ENCODE measurements at places on chromosomes 4 and X.

GRCh38 chr4:15147714-15148113 lies 145.4 kb downstream of the CPEB2 start:
- no peak for DNase-seq

DNA sequence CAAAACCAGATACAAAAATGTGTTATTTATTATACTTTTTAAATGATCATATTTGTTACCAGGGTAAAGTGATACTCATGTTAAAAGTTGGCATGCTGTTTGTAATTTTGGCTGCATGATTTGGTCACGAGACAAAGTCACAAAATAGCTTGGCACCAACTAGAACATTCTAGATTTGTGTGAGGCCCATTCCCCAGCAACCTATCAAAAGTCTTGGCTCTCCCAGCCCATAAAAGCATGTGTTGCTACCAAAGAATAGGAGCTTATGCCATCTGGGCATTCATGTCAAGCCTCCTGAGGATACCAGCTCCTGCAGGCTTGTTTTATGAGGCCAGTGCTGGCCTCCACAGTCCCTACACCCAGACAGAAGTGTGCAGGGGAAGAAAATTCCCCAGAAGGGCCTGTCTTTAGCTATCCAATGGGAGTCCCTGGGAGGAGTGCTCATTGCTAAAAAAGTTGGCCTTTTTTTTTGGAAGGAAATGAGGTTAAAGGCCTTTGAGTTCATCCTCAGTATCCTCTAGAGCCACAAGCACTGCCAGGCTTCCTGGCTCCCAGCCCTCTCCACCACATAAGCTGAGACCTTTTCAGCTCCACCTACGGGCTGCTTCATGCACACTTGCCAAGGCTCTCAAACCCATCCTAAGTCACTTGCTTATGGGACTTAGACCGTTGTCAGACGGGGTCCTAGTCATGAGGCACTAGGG lies 211.9 kb upstream of the EOLA2 start:
- no peak for DNase-seq

- no peak for DNase-seq
These were observed 552.7 kb downstream of the RAPGEF2 start for GRCh38 chr4:159655547-159655946.

- no peak for DNase-seq
These were observed 15.9 kb downstream of the TMEM192 start for GRCh38 chr4:165096776-165097175.

- DNase-seq, result no peak
These were observed 26.0 kb downstream of the NLGN3 start for GRCh38 chrX:71170660-71171059.

DNA sequence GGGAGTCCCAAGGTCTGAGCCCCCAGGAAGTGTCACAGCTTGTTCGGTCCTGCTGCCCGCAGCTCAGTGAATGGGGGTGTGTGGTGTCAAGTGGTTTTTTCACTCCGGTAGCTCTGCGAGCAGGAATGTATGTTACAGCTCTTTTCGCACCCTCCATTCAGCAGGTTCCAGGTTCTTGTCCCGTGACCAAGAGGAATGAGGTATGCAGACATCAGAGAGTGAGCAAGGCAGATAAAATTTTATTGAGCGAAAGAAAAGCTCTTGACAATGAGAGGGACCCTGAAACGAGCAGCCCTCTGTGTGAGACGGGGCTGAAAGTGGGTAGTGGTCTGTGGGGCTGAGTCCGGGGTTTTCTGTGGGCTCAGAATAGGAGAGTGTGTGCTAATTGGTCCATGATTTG lies 31.5 kb downstream of the UCHL1 start:
- no peak for DNase-seq

GRCh38 chr4:149370785-149371420 lies 444.7 kb downstream of the IQCM start:
- DNase-seq, result peak; percentile 2

DNA sequence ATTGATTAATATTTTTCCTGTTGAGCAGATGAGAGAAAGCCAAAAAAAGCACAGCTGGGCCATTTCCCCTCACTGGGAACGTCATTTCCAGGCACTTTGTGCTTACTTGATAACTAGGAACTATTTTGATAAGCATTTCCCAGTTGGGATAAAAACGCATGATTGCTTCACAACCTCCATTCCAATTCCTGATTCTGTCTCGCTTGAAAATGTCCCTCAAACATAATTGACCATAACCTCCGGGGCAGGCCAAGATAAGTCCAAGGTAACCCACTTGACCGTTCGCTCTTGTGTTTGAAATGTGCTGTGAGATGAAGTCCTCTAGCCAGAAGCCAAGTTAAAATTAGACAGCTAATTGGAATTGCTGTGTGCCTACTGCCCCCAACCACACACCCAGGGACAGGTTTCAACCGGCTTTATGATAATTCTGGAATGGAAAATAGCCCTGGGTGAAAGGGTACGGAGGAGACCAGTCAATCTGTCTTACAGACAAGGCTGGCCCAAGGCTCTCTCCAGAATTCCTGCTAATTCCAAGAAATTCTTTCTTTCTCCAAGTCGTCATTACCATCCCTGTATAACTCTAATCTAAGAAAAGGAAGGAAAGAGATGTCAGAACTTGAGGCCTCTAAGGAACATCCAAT lies 137.1 kb downstream of the MID1 start:
- no peak for DNase-seq

- DNase-seq, result no peak
These were observed 48.5 kb upstream of the HDAC8 start for GRCh38 chrX:72621163-72621562.

DNA sequence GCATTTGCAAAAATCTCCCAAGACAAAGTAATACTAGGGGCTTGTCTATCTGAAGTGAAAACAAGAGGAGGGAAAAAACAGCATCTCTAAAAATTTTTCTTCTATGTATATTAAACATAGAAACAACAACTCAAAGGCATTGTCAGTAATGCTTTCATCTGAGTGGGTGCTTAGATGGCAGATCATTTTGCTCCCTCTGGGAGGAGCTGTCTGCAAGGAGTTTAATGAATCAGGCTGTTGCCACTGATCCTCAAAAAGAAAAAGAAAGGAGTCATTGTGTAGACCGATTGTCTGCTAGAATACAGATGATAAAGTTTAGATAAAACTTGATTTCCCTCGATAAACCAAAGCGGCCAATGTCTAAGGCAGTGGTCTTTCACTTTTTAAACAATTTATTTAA lies 49.7 kb upstream of the KLHL8 start:
- no peak for DNase-seq

- DNase-seq, result no peak
These were observed 277.1 kb downstream of the ADGRA3 start for GRCh38 chr4:22238742-22239141.

- DNase-seq, result no peak
These were observed 29.8 kb upstream of the ESX1 start for GRCh38 chrX:104284507-104284906.

DNA sequence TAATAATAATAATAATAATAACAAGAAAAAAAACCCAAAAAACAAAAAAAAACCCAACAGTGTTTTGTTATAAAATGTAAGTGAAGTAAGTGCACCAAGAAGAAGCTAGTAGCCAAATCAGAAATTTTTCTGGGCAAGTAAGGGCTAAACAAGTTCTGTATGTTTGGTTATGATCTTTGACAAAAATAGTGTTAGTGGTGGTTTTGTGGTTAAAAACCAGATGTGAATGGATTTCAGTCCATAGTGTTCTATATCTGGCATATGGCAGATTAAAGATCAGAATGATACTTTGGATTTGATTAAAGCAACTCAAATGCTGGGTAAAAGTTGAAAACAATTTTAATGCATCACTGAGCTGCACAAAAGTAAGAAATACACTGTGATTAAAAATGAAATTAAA lies 116.5 kb upstream of the NDST4 start:
- DNase-seq, result no peak

DNA sequence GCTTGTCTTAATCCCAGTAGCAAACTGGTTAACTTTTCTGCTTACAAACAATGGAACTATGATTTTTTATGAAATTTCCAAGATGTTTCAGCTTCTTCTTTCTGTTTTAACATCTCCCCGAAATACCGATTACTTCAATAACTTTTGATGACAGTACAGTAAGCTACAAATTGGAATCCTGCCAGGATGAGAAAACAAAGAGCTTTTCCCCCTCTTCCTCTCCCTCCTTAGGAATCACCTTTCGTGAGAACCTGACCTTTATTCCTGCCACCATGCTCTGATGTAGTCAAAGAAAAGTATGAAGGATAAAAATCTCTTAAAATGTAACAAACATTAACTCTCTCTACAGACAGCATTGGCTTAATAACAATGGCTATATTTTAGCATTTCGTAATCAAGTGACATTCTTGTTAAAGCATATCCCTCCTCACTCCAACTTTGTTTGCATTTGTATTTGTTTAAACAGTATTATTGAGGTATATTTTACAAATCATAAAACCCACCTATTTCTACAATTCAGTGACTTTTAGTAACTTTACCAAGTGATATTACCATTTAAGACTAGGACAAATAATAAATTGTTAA lies 148.7 kb upstream of the NAP1L5 start:
- no peak for DNase-seq

DNA sequence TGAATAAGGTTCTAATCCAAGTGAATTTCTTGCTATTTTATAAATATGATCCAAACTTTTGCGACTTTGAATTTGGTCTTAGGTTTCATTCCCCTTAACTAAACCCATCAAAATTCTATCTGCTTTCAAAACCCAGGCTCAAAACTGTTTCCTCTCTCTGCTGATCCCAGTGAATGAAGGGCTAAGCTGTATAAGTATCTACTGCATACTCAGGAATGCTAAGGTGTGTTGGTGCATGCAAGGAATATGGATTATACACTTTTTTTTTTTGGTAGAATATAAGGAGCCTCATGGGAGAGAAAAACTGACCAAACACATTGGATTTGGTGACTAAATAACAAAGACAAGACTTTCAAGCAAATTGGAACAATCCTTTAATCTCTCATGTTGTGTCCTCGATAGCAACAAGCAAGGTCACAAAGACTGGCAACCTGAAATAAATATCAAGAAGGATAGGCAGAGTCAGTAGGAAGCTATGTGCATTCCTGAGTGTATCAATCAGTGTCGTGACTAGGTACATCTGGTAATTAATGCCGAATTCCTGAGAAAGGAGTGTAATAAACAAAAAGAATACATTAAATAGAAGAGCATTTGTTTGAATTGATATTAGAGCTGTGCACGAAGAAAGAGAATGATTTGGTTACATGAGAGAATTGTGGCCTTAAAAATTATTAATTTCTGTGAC lies 74.3 kb upstream of the KCTD8 start:
- no peak for DNase-seq

DNA sequence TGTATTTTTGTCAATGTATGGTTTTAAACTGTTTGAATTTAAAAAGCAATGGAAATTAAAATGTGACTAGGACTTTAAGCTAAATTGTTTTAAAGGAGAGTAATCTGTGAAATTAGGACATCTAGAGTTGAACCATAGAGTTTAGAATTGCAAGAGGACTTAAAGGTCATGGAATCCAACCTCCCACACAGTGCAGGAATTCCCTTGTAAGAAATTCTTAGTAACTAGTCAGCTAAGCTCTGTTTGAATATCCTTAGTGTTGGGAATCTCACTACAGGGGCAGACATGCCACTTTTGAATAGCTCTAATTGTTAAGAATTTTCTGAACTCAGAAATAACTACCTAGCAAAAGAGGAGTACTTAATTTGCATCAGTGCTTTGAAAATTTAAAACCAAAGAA lies 292.9 kb downstream of the IL1RAPL1 start:
- no peak for DNase-seq

DNA sequence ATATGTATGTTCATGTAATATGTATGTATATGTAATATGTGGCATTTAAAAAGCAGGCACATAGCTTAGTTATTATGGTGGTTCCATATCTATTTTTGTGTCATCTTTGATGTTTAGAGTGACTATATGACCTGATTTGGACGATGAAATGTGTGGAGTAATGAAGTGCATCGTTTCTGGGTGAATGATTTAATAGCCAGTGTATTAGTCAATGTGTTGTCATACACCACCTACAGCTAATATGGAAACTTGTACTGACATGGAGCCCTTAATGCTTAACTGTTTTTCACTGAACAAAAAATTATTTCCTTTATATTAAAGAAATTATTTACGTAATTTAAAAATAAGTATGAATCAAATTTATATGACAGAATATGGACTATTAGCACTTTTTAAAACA lies 292.3 kb upstream of the FSTL5 start:
- DNase-seq, result no peak

- no peak for DNase-seq
These were observed 51.7 kb upstream of the PDLIM3 start for GRCh38 chr4:185587030-185587426.

- peak; percentile 13 for DNase-seq
These were observed 165.0 kb downstream of the EFHC2 start for GRCh38 chrX:44178274-44179053.

- no peak for DNase-seq
These were observed 25.3 kb downstream of the ACSL4 start for GRCh38 chrX:109707720-109708119.

DNA sequence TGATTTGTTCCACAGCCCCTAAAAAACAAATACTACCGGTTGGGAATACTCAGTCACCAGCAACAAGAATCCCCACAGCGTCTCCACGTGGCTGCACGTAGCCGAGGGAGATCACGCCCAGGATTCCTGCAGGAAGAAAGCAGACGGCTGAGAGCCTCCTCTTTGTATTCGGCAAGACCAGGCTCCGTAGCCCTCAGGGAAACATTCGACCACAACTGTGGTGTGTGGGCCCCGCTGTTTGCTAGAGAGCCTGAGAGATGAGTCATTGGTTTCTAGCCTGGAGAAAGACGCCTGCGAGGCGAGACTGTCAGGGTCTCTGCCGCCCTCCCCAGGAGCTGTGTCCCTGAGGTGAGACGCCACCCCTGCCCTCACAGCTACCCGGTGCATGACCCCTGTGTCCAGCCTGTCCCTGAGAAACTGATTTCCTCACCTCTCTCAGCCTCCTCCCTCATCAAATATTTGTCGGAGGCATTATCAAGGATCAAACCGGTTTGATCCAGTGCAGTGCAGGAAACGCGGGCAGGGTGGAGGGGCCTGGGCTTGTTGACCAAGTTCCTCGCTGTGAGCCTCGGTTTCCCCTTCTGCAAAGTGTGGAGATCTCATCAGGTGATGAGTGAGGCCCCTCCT lies 4.7 kb upstream of the S100P start:
- DNase-seq, result no peak

- no peak for DNase-seq
These were observed 8.7 kb upstream of the ITGB1BP2 start for GRCh38 chrX:71292669-71293365.

GRCh38 chrX:87236830-87237440 lies 280.7 kb upstream of the KLHL4 start:
- no peak for DNase-seq

- DNase-seq, result no peak
These were observed 29.1 kb downstream of the TBC1D14 start for GRCh38 chr4:6938647-6939271.

DNA sequence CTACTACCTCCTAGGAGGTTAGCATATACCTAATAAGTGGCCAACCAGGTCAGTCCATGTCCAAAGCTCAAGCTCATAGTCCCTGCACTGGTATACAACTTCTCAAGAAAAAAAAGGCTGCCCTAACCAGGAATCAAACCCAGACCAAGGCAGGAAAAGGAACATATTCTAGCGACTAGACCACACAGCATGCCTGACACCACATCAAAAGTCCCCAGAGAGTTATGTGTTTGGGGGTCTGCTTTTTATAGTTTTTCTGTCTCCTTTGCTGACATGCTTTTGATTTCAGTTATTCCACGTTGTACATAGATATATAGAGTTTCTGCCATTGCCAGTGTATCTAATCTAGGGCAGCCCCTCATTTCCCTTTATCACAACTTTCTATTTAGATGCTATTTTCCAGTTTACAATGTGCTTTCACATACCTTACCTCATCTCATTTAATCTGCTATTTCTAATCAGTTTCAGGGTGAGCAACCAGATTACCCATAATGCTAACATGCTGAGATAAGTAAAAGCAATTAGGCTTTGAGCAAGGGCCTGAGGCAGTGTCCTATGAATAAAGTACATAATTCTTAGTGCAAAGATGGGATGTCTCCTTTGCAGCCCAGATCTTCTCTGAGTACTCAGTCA lies 17.8 kb downstream of the ARHGEF6 start:
- DNase-seq, result no peak

Measured in NCI-H2029 treated with DMSO at 0.1 percent for 48 hours (cell line).